Gastrocnemius medialis (tissue), 4 donors: ENCODE measurements at places on chromosomes 5 and 9. TPM values are rescaled to one million over a fixed set of nuclear protein-coding genes. Genes with fewer than 3 reads are reported as not detected.

Gene GZMA
- not detected for total RNA-seq

Gene PRLR
- 0.55 TPM for total RNA-seq

Gene ADGRD2
- not detected for total RNA-seq

Gene URM1
- total RNA-seq = 34.1 TPM

Gene ANXA2R
- total RNA-seq = 1.4 TPM

Gene RGS3
- total RNA-seq = 5.9 TPM

Gene PCDHA11
- total RNA-seq = not detected

Gene GRIN3A
- not detected for total RNA-seq

Gene SHISAL2B
- not detected for total RNA-seq

Gene EQTN
- total RNA-seq = not detected

Gene ADAMTS12
- 1.9 TPM for total RNA-seq

Gene CORO2A
- 0.42 TPM for total RNA-seq

Gene CYSRT1
- 0.42 TPM for total RNA-seq

Gene DOK3
- 2.1 TPM for total RNA-seq

Gene OR13C4
- total RNA-seq = not detected

Gene KCNMB1
- total RNA-seq = not detected
